NCI-H524 treated with DMSO at 0.1 percent for 48 hours (cell line): ENCODE measurements at places on chromosomes 1 and 21.

DNA sequence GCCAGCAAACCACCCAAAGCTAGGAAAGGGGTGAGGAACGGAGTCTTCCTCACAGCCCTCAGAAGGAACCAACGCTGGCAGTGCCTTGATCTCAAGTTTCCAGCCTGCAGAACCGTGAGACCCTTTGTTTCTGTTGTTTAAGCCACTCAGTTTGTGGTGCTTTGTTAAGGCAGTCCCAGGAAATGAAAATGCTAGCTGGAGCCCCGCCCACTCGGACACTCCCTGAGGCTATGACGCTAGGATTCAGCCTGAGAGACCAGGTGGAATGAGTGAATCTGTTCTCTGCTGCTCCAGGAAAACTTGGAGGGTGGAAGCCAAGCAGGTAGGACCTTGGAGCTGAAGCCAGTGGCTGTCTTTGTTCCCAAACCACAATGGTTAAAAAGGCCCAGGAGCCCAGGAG, 196.5 kb upstream of the POU3F1 start:
- DNase-seq: no peak

GRCh38 chr1:202088206-202088605, 34.5 kb upstream of the GPR37L1 start:
- no peak for DNase-seq

GRCh38 chr1:78088486-78088885, 42.7 kb downstream of the GIPC2 start:
- DNase-seq: no peak

GRCh38 chr1:56135864-56136147, 443.6 kb downstream of the PLPP3 start:
- no peak for DNase-seq

DNA sequence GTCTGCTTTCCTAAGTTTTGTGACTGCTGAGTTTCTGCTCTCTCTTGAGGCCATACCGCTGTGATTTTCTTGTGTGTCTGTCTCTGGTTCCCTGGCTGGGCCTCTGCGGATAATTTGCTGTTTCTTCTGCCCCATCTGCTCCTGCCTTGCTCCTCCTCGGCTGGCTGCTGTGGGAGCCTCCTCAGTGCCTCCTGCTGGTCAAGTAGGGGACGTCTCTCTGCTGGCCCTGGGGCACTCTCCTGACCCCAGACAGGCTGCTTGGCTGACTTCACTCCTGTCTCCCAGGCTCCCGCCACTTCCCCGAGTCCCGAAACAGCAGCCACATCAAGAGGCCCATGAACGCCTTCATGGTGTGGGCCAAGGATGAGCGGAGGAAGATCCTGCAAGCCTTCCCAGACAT, 28.5 kb downstream of the ETNK2 start:
- no peak for DNase-seq

- DNase-seq: peak; percentile 42
Measured at GRCh38 chr1:111948209-111949171, 41.0 kb downstream of the KCND3 start.

- DNase-seq: no peak
Measured at GRCh38 chr1:54566438-54567141, 18.6 kb downstream of the ACOT11 start.

DNA sequence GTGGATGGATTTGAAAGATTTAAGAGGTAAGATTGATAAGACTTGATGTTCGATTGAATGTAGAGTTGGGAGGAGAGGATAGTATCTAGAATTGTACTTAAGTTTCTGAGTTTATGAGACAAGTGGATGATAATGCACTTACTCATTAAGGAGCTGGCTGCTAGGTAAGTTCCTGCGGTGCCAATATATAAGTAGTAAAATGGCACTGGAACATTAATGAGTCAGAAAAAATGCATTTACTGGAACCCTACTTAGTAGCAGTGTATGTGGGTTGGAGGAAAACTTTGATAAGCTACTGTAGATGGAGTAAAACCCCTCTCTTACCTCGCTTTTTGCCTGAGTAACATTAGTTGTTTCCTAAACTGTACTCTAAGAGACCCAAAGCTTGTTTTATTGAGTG, 68.2 kb downstream of the ZFYVE9 start:
- DNase-seq: no peak

- DNase-seq: no peak
Measured at GRCh38 chr1:84653130-84653677, 37.1 kb downstream of the SSX2IP start.

- no peak for DNase-seq
Measured at GRCh38 chr1:208537198-208537597, 293.0 kb upstream of the PLXNA2 start.

DNA sequence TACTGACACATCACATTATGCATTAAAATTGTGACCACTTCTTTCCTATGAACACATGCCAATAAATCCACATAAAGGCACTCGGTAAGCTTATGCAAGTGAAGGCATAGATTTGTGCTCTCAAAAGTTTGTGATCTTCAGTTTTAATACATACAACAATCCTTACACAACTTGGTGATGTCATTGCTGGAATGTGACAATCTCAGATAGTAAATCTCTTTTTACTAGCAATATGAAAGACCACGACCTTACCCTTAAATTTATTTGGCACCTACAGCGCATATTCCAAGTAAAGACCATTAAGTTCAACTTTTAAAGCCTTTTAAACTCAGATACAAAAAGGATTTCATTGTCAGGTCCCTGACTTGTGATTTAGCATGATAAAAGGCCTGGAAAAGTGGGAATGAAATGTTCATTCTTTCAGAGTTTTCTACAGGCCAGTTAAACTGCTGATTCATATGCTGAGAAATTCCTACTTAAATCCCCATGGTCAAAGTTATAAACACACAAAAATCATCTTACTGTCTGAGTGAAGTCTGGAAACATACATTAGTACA, 157.4 kb downstream of the SIPA1L2 start:
- no peak for DNase-seq

DNA sequence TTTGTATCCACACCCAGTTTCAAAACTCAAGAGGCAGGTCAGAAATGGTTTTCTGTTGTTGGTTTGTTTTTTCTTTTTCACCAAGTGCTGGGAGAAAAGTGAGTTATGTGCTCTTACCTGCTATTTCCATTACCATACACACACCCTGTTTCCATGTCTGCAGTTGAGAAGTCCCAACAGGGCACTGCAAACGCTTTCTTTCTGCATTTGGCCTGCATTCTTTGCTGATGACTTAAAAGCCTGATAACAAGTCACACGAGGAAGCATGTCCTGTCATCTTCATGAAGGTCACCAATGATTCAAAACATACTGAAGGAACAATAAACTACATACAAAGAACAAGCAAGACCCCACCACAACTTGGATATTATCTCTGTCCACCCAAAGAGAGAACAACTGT, 24.8 kb upstream of the KCNE1 start:
- no peak for DNase-seq

GRCh38 chr1:201640624-201641023, 101.7 kb downstream of the NAV1 start:
- DNase-seq: no peak

DNA sequence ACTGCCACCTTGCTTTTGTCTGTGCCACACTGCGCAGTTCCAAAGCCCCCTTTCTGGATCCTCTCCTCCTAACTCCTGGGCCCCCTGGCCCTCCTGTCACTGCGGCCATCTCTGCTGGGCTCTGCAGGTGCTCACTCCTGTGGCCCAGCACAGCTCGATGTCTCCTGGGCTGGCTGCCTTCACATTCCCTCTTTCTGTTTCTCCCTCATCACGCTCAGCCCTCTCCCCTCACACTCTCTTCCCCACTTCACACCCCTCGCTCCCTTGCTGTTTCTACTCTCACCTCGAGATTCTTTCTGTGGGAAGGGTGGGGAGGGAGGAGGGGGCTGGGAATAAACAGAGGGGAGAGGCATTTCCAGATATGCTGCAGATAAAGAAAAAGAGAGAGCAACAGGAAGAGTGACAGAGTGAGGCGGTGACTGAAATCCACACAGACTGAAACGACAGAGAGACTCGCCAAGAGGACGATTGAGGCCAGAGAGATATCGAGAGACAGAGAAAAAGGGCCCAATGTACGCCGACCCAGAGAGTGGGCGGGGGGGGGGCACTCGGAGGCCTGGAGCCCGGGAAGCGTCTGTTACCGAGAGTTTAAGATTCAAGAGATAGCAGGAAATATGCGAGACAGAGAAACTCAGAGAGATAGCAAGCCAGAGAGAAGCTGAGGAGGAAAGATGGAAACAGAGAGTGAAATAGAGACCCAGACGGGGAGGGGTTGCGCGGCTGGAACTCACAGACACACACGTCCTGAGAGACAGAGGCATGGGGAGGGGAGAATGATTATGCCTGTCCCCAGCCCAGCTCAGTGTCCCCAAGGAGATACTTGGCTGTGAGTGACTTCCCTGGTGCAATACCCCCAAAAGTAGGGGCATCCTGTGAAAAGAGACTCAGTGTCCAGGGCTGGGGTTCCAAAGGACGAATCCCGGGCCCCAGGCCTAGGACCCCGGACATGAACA, 666 bp downstream of the CSF3R start:
- DNase-seq: no peak

DNA sequence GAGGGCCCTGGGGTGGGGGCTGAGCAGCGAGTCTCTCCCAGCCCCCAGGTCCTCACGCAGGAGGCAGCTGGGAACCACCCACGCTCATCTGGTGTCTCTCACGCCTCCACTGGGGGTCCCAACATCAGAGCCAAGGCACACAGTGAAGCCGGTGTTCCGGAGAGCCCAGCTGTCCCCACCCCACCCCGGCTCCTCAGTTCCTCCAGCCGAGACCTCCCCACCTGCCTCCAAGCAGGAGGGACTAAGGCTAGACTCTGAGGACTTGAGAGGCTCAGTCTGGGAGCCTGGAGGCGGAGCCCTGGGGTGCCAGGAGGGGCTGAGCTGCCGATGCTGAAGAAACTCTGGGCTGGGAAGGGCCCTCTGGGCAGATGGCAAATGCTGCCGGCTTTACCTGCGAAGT, 1.6 kb upstream of the HPCA start:
- DNase-seq: peak; percentile 81

GRCh38 chr1:28229996-28230395, 2.8 kb downstream of the DNAJC8 start:
- DNase-seq: no peak

DNA sequence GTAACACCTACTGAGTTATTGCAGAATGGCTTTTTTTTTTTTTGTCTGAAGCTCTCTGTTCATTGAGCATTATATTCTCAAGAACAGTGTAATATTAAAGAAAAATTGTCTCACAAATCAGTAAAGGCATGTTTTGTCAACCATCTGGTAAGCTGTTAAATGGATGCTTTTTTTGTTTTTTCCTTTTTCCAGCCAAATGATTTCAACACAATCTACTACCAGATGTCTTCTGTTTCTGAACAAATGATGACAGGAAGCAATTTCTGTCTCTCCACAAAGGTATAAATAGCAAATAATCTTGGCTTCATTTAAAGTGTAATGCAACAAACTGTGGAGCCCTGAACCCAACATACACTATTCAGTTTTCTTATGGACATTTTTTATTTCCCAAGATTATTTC, 78.6 kb upstream of the RGS2 start:
- DNase-seq: no peak

GRCh38 chr1:203480084-203480483, 4.5 kb downstream of the PRELP start:
- no peak for DNase-seq

DNA sequence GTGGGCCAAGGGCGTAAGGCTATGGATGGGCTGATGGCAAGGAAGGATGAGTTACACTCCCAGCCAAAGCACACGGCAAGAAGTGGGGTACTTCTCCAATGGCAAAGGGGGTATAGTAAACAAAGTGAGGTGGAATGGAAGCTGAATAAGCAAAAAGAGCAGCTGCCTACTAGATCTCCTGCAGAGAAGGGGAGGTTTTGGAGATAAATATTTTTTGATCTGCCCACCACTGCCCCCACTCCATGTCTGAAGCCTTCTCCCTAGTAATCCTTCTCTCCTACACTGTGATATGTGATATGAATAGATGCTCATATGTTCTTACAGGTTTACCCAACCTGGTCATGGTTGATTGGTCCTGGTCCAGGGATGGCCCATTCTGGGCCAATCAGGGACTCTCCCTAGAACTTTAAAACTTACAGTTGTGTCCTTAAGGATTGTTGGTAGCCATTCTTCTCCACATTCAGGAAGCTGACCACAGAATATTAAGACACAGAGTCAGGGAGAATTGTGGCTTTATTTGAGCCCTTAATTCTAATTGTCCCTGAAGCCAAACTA, 436.8 kb downstream of the OMA1 start:
- no peak for DNase-seq

- no peak for DNase-seq
Measured at GRCh38 chr1:110477041-110477440, 26.1 kb downstream of the PROK1 start.

GRCh38 chr1:43279666-43280065, 5.7 kb downstream of the C1orf210 start:
- DNase-seq: no peak

- DNase-seq: no peak
Measured at GRCh38 chr21:25005388-25005787, 601.9 kb downstream of the MRPL39 start.

DNA sequence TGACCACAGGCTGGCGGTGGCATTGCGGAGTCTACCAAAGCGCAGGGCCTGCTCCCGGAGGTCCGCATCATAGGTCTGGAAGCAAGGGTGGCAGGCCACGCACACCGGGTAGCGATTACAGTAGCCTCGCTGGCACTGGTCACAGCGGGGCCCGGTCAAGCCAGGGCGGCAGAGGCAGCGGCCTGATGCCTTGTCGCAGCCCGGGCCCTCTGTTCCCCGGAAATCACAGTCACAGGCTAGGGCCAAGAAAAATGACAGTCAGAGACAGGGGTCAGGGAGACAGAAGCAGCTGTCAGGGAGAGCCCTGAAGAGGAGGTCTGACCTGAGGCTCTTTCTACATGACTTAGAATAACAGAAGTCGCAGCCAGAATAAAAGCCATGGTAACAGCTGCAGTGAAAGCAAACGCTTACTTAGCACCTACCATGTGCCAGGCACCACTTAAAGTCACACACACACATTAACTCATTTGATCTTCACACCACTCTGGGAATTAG, 26.4 kb downstream of the LAMB3 start:
- DNase-seq: no peak

DNA sequence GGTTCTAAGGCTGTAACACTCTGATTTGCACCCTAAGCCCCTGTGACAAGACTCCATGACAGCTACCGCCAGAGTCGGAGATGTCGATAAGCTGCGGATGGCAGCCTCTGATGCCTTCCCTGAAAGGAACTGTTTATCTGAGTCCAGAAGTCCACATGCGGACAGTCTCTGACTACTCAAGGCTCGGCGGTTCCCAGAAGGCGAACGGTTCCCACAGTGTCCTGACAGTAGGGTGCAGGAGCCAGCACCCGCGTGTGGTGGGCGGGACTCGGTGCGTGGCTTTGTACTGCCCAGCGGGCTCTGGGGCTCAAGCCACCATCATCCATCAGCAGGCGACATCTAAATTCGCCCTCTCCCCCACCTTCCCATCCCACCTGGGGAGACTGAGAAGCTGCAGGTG, 30.7 kb downstream of the LRP8 start:
- no peak for DNase-seq

- no peak for DNase-seq
Measured at GRCh38 chr1:6157132-6157527, 23.0 kb downstream of the CHD5 start.

GRCh38 chr1:243917863-243918565, 68.0 kb upstream of the AKT3 start:
- DNase-seq: no peak

DNA sequence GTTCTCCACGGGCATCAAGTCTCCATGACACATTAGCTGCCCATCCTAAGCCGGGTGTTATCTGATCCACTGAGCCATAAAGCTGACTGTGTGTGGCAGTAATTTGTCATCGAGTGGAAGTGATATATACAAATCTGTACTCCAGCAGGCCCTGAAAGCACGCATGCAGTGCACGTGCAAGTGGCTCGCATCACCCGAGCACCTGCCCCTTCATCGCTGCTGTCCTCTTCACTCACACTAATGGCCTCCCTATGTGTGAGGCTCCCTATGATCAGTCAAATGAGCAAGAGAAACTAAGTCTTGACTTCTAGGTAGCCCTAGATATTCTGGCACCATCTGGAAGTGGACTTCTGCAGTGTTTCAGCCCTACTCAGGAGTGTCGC, 248.6 kb downstream of the MATN1 start:
- no peak for DNase-seq
